ENCODE measurements at places on chromosomes 12 and 14.

DNA sequence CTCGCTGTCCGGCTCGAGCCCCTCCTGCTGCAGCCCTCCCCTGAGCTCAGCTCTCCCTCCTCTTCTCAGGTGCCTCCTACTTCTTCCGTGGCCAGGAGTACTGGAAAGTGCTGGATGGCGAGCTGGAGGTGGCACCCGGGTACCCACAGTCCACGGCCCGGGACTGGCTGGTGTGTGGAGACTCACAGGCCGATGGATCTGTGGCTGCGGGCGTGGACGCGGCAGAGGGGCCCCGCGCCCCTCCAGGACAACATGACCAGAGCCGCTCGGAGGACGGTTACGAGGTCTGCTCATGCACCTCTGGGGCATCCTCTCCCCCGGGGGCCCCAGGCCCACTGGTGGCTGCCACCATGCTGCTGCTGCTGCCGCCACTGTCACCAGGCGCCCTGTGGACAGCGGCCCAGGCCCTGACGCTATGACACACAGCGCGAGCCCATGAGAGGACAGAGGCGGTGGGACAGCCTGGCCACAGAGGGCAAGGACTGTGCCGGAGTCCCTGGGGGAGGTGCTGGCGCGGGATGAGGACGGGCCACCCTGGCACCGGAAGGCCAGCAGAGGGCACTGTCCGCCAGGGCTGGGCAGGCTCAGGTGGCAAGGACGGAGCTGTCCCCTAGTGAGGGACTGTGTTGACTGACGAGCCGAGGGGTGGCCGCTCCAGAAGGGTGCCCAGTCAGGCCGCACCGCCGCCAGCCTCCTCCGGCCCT, 22.8 kb downstream of the MMP17 start:
- no peak for DNase-seq

DNA sequence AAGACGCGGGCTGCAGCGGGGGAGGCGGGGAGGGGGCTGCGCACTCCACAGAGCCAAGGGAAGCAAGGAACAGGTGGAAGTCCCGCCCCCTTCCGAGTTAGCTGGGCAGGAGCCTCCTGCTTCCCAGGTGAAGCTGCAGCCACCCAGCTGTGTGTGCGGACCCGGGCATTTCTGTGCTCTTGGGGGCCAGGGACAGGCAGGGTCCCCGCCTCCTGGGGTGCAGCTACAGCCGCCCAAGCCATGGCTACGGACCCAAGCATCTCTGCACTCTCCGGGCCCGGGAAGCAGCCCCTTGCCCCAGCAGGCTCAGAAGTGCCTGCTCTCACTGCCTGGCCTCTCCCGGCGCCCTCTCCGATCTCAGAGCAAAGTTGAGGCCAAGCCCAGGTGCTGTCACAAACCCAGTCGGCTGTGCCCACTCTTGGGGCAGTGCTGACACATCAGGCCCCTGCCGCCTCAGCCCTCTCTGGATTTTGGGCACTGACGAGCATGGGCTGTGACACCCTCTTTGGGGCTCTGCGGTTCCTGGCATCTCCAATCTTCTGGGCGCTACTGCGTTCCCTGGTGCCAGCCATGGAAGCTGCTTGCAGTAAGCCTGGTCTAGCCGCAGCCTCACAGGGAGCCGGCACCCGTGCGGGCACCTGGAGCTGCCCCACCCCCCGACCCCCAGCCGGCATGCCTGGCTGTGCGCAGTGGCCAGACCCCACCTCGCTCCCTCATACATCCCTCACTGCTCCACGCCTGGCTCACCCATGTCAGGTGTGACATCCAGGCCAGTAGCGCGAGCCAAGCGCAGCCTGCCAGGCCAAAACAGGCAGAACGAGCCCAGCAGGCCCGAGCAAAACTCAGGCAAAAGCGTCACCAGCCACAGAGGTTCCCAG, 8.5 kb upstream of the MGAT4C start:
- no peak for DNase-seq

DNA sequence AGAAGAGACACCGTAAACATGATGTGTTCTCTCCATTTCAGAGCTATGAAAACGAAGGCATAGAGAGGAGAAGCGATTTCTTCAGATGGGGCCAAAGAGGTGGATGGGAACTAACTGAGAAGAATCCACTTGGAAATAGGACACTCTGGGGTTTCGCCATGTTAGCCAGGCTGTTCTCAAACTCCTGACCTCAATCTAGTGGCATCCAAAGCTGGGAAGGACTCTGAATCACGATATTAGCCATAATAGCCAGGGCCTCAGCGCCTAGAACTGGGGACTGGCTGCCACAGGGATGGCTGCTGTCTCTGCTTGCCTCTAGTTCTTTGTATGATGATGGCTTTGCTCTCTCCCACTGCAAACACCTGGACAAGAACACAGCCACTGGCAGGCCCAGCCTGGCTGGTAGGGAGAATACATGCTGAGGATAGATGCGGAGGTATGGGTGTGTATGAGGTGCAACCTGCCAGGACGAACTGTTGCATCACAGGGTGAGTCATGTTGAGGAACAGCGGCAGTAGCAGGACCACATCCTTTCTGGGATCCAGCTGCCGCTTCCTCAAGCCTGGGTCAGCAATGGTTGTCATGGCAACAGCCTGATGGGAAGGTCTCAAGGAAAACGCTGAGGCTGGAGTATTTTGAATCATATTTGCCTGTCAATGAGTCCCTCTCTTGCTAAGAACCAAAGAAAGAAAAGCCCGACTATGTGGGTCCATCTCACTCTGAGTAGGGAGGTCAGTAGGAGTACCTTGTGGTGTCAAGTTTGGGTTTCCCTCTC, 31.1 kb downstream of the CCDC177 start:
- DNase-seq = no peak

DNA sequence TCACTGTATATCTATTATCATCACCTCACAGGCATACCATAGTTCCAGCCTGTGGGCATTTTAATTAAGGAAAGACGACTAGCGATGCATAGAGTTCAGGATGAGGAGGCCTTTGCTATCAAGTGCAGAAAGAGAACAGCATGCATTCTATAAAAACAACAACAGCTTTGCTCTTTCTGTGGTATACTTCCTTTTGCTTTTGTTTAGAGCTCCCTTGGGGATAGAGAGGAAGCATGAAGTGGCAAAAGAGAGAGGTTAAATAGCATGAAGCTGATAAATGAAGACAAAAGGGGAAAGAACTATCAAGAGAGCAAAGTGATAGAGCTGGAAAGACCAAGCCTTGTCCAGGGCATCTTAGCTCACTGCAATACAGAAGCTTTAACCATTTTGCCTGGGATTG, 23.5 kb downstream of the IFNG-AS1 start:
- DNase-seq = no peak

DNA sequence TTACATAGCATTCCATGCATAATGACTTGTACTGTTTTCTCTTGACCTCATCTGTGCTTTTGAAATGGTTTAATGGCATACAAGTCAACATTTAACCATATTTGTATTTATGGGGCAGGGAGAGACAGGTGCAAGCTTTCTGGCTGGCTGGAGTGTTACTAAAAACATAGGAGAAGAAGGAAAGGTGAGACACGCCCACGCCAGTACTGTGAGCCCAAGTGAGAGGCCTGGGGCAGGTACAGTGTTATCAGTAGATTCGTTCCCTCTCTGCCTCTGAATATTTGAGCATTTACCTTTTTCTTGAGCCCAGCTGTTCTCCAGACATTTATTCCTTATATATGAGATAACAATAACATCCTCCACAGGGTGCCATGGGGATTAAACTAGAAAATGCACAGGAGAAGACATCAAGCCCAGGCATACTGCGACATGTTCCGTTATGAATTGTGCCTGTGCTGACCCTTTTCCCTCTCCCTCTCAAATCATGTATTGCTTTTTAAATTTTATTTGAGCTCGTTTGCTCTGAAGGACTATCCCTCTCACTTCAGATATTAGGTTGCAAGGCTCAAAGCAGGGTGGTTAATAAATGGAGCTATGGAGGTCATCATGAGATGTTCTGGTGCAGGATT, 34.6 kb upstream of the TUBA1C start:
- no peak for DNase-seq

DNA sequence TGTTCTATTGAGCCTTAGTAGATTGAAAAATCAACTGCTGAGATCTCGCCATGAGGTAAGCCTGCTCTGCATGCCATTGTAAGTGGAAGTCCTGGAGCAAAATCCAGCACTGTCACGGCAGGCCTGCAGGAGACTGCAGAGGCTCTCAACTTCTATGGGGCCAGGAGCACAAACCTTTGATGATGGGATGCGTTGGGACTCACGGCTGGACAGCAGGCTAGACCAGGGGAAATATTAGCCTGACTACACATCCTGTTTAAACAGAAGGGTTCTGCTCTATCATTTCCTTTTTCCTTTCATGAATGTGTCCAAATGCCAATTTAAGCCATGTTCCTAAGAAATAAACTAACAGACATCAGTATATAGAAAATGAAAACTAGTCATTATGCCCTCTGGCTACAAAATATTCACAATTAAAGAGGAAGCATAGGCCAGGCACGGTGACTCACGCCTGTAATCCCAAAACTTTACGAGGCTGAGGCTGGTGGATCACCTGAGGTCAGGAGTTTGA, 33.9 kb upstream of the RASSF8 start:
- no peak for DNase-seq

GRCh38 chr12:3145033-3145432, 67.9 kb downstream of the TSPAN9 start:
- no peak for DNase-seq

DNA sequence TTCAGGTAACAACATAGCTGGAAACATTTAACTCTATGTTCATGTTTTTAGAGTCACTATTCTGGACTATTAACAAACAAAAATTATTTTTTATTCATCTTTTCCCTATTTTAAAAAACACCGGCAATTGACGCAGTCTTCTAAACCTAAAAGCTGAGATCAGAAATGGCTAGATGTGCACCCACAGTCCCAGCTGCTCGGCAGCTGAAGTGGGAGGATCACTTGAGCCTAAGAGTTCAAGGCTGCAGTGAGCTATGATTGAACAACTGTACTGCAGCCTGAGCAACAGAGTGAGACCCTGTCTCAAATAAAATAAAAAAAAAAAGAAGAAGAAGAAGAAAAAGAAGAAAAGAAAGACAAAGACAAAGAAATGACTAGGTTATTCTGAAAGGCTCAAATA, 64.5 kb downstream of the PAX9 start:
- no peak for DNase-seq

- no peak for DNase-seq
These were observed 58.1 kb upstream of the SRSF5 start for GRCh38 chr14:69708586-69709560.

DNA sequence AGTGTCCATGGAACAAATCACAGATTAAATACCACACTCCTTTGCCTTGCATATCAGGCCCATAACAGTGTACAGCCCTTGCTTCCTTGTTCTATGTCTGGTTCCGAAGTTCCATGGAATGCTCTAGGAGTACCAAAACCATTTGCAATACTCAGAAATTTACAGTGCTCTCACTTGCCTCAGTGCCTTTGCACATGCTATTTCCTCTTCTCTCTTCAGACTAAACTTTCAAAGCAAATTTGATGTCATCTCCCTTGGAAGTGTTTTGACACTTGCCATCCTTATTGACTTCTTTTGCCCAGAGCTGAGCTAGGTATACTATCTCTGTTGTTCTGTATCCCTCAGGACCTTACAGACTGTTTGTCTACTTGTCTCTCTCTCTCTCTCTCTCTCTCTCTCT, 6.1 kb downstream of the ANO4 start:
- no peak for DNase-seq

DNA sequence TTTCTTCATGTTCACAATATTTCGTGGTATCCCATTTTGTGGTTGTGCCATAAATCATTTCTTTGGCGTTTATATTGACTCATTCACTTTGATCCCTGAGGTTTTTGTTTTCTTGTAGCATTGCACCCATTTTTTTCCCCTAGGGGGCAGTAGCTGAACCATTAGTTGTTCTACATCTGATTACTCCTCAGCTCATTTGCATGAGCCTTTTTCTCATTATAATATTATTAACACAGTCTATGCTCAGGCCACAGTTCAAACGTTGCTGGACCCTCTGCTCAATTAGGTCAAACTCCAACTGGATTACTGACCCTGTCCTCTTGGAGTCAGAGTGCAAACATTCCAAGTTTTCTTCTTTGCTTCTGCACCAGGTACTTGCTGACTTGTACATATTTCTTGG, 475.4 kb upstream of the SEL1L start:
- no peak for DNase-seq

GRCh38 chr12:88519802-88520435, 60.4 kb downstream of the KITLG start:
- no peak for DNase-seq

DNA sequence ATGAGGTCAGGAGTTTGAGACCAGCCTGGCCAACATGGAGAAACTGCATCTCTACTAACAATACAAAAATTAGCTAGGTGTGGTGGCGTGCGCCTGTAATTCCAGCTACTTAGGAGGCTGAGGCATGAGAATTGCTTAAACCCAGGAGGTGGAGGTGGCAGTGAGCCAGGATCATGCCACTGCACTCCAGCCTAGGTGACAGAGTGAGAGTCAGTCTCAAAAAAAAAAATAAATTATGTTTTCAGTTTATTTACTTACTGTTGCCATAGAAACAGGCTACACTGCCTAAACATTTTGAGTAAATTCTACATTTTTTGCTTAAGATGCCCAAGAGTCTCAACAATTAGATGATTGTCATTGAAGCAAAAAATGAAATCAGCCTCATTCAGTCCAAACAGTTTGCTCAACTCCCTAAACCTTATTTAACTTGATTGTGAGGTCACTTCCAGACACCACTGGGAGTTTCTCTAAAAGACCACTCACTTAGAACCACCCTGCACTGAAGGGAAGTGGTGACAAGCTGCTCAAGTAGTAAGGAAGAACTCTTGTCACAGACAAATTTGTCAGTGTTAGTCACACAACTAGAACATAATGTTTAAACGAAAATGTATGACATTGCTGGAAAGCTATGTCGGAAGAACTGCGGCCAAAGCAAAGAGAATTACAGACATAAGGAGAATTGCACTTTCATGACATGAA, 9.8 kb upstream of the GNPNAT1 start:
- DNase-seq = no peak

DNA sequence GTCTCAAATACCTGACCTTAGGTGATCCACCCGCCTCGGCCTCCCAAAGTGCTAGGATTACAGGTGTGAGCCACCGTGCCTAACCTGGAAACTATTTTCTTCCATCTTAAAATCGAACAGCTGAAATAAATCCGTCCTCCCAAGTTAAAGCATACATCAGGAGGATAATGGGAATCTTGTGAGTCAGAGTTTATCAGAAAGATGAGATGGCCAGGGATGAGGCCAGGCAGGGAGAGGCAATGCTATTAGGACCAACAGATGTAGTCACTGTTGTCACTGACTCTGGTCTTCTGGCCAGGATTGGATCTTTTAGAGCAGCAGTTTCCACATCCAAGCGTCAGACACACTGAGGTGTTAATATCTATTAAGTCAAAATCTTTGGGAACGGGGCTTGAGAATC, 61.7 kb upstream of the USP44 start:
- no peak for DNase-seq

GRCh38 chr12:89901906-89902642, 193.4 kb upstream of the ATP2B1 start:
- no peak for DNase-seq

- no peak for DNase-seq
These were observed 3.3 kb downstream of the CNOT2 start for GRCh38 chr12:70246580-70246979.

GRCh38 chr14:79791055-79791732, 420.1 kb downstream of the DIO2 start:
- DNase-seq = no peak

All from activated naive CD8-positive, alpha-beta T cell treated with anti-CD3 and anti-CD28 coated beads, Interleukin-2, amount 50 U/mL, for 16 hours (primary cell).